ENCODE measurements at places on chromosomes 5 and 9. TPM values are rescaled to one million over a fixed set of nuclear protein-coding genes. Genes with fewer than 3 reads are reported as not detected.

The MARCOL gene
- not detected for total RNA-seq

The CTSV gene
- 0.15 TPM for total RNA-seq

DNA sequence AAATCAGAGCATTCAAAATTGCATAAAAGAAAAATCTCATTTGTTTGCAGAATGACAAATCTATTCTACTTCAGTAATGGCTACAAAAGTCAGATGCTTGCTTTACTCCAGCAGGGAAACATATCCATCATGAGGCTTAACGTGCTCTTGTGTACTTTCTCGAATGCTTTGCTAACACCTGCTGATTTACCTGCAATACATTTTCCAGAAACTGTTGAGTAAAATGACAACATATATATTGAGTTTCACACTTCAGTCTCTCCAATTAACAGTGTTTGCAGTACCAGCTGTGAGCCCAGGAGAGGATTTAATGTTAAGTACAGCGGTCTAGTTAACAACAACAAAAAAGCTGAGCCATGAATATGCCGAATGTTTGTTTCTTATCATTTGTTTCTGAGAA lies 391.5 kb upstream of the SMC2 start:
- no peak for DNase-seq

GRCh38 chr5:153629027-153629895 lies 138.8 kb downstream of the GRIA1 start:
- no peak for DNase-seq

Data from left lobe of liver (tissue), 2 donors.